ENCODE measurements at places on chromosomes 1 and 21. TPM values are rescaled to one million over a fixed set of nuclear protein-coding genes. Genes with fewer than 3 reads are reported as not detected.

The TMEM240 gene
- 1.4 TPM for total RNA-seq

The GJA5 gene
- 25.7 TPM for total RNA-seq

The MMEL1 gene
- 3.2 TPM for total RNA-seq

The LRRC71 gene
- 0.32 TPM for total RNA-seq

The GLRX2 gene
- 33.3 TPM for total RNA-seq

The DMRTA2 gene
- total RNA-seq, result not detected

The TMEM81 gene
- total RNA-seq, result 2.2 TPM

The C1orf141 gene
- not detected for total RNA-seq

The CFAP107 gene
- not detected for total RNA-seq

The SAMSN1 gene
- 42.4 TPM for total RNA-seq

The PRAMEF10 gene
- not detected for total RNA-seq

The FCMR gene
- 5.8 TPM for total RNA-seq

The RNF186 gene
- not detected for total RNA-seq

The ATP6V1G3 gene
- total RNA-seq, result not detected

The BGLAP gene
- total RNA-seq, result not detected

The PDE4DIP gene
- total RNA-seq, result 126 TPM

The FMO3 gene
- 2.3 TPM for total RNA-seq

The DENND2C gene
- total RNA-seq, result 2.6 TPM

The C1QC gene
- 491 TPM for total RNA-seq

The CNR2 gene
- not detected for total RNA-seq
